ENCODE measurements at places on chromosomes 4 and X.

- DNase-seq: no peak
These were observed 224.3 kb downstream of the DCLK2 start for GRCh38 chr4:150302553-150302952.

DNA sequence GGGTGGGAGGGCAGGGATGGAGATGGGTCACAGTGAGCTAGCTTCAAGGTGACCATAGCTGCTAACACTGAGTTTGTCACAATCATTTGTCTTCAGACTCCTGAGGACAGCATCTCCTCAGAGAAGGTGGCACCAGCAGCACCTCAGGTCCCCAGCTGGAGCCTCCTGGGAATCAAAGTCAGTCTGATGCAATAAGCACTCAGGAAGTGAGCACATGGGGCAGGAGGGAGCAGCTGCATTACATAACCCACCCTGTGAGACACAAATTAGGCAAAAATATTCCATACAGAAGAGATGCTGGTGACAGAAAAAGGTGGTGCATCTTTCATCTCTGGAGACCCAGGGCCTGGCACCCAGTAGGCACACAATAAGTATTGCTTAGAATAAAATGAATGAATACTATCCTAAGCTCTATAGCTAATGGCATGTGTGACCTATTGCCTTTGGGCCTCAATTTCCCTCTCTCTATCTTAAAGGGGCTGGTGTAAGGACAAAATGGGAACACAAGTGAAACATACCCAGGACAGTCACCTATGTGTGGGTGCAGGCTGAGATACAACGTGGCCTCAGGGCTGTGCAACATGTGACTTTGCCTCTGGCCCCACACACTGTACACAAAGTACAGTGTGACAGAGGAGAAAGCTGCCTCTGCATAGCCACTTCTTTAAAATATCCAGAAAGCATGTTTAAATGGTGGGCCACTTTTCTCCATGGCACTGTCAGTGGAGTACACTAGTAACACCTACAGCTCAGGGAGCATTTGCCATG is 37.1 kb downstream of the SLC39A8 start:
- no peak for DNase-seq

- no peak for DNase-seq
These were observed 25.7 kb upstream of the C1QTNF7 start for GRCh38 chr4:15402146-15402545.

GRCh38 chr4:11376571-11376970 is 52.1 kb downstream of the HS3ST1 start:
- no peak for DNase-seq

DNA sequence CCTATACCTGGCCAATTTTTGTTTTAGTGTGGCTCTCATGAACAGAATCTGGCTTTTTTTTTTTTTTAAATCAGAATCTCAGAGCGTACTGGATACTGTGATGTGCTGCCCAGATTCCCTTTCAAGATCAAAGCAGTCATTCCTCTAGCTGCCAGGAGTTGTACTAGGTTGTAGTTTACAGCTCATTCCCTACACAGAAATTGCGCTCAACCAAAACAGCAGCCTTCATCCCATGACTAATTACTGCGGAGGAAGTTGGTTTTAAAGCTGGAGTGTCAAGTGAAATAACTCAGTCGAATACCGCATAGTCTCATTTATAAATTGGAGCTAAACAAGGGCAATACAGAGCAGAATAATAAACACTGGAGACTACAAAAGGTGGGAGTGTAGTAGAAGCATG is 12.2 kb upstream of the TMPRSS11B start:
- no peak for DNase-seq

DNA sequence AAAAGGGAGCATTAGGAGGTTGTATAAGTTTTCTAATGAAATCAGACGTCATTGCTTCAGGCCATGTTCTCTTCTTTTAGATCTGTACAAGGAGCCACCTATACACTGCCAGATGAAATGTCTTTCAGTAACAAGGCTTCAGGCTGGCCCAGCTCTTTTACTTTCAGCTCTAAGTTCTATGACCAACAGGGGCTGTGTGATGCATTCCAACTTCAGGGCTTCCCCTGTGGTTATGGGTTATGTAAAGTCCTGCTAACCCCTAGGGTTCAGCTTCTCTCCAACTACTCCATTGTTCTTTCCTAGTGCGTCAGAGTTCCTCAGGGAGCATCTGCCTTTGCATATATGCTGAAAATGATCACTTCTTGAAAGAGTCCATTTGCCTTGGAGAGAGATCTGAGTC is 79.4 kb upstream of the TTC29 start:
- DNase-seq: no peak

- DNase-seq: no peak
These were observed 378.9 kb downstream of the SMARCA1 start for GRCh38 chrX:129144172-129145038.

DNA sequence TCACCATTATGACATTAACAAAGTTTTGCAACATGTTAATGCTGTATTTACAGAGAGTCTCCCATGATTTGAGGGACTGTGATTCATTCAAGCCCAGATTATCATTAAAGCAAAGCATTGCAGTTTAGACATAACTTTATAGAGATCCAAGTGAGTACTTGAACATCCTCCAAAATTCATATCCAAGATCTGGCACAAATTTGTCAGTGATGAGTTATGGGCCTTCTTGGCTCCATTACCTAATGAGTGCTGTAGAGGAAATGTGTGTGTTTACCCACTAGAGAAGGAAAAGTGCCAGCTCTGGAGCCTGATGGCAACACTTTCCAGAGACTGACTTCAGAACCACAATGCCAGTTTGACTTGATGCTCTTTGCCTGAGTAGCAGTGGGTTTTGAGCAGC is 432.3 kb downstream of the GALNTL6 start:
- DNase-seq: no peak

Measured in activated effector memory CD4-positive, alpha-beta T cell treated with Interleukin-2 at 50 U/mL for 16 hours (primary cell).